AG08395 (cell line): ENCODE measurements at places on chromosomes 13 and 19.

DNA sequence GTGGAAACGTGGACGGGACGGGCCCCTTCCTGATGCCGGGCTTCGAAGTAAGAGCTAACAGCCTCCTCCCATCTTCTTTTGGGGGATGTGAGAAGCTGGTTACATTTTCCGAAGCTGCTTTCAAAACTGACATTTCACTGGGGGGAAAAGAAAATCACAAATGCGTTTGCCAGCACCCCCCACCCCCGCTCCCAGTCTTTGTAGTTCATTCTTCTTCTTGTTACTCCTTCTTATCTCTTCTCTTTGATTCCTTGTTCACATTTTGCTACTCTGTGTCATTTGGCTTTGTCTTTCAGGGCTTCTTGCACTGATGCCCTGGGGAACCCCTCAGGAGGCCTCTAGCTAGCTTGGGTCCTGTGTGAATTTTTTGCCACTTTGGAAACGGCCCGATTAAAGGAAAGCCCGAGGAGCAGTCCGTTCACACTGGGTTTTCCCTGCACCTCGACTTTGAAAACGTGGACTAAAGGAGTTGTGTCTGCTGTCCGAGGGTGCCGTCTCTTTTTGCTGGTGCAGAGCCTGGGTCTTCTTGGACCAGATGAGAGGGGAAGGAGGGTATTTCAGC is 1.3 kb downstream of the CARM1 start:
- no peak for DNase-seq

GRCh38 chr13:37226971-37227370 is 121.5 kb upstream of the CSNK1A1L start:
- no peak for DNase-seq

DNA sequence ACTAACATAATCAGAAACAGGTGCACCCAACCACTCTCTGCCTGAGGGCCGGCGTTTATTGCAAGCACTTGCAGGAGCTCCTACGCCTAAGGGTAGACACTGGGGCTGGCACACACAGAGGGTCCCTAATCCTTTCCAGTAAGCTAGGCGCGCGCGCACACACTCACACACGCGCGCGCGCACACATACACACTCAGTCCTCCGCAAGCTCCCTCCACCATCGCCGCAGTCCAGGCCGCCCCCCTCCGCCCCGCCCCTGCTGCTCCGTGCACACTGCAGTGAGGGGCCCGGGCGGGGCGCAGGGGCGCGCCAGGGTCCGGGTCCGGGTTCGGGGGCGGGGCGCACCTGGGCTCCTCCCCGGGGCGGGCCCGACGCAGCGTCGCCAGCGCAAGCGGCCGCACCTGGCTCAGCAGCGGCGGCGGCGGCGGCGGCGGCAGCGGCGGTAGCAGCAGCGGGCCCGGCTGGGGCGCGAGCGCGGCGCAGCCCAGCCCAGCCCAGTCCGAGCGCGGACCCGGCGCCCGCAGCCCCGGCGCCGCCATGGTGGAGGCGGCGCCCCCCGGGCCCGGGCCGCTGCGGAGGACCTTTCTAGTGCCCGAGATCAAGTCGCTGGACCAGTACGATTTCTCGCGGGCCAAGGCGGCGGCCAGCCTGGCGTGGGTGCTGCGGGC is at the start of gene CAMSAP3:
Gene CAMSAP3, plus strand, starts transcription at position 398 of the 668 bp plus-strand sequence. Its CDS starts 140 bp downstream, at position 538.
- no peak for DNase-seq

GRCh38 chr13:108987517-108987916 is 358.1 kb downstream of the MYO16 start:
- DNase-seq: peak; percentile 18

DNA sequence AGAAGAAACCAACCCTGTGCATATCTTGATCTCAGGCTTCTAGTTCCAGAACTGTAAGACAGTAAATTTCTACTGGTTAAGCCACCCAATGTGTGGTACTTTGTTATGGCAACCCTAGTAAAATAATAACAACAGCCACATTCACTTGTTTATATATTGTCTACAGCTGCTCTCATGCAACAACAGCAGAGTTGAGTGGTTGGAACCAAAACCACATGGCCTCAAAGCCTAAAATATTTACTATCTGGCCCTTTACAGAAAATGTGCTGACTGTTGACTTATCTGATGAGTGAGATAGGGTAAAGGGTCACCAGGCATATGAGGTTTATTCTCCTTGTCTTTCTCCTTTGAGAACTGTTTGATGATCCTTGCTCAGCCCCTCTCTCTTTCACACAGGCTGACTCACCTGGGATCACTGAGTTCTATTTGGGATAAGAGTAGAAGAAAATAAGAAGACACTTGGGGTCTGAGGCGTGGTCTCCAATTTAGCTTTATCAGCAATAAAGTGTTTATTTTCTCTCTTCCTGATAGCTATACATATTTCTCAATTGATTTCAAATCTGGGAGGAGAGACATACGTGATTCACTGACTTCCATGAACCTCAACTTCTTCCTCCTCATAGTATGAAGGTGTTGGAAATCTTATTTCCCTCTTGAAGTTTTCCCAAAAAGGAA is 227.5 kb upstream of the STARD13 start:
- DNase-seq: no peak

DNA sequence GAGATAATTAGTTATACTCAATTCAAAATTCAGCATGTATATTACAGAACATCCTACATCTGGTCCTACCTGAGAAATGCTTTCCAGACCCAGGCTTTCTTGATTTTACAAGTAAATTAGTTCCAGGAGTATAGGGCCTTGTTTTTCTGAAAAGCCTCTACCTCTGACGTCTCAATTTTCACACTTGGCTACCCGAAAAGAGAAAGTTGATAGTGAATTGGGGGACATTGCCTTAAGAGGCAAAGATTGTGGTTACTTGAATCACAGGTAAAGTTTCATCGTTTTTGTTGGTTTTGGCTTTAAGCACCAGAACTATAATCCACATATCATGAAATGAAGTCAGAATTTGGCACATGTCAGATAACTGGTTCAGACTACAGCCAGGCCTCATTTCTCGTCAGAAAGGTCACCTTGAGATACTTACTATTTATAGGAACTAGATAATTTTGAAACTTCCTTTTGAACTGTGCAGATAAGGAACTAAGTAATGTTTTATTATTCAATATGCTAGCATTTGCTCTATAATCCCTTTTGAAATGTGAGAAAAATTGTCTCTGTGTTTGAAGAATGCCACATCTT is 30.8 kb downstream of the FAM124A start:
- no peak for DNase-seq

DNA sequence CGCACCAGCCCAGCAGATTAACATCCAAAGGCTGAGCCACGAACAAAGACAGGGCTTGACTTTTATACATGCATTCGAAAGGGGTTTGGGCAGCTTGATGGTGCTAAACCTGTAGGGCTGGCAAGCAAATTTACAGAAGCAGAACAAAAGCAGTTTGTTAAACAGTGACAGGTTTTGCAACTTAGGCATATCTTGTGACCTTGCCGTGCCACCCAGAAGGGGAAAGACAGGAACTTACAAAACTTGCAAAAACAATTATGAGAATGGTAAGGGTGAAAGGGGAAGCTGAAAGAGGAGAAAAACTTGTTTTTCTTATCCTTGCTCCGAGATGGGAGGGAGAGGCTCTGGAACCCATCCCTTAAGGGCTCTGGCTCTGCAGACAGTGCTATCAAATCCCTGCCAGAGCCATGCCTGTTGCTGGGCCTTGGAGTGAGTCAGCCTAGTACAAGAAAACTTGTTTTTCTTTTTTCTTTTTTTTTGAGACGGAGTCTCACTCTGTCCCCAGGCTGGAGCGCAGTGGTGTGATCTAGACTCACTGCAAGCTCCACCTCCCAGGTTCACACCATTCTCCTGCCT is 1325.2 kb upstream of the PRR20A start:
- DNase-seq: no peak

- no peak for DNase-seq
Measured at GRCh38 chr13:98129059-98129746, 13.7 kb upstream of the FARP1 start.

GRCh38 chr13:110425444-110425780 is 118.3 kb downstream of the COL4A2 start:
- no peak for DNase-seq

DNA sequence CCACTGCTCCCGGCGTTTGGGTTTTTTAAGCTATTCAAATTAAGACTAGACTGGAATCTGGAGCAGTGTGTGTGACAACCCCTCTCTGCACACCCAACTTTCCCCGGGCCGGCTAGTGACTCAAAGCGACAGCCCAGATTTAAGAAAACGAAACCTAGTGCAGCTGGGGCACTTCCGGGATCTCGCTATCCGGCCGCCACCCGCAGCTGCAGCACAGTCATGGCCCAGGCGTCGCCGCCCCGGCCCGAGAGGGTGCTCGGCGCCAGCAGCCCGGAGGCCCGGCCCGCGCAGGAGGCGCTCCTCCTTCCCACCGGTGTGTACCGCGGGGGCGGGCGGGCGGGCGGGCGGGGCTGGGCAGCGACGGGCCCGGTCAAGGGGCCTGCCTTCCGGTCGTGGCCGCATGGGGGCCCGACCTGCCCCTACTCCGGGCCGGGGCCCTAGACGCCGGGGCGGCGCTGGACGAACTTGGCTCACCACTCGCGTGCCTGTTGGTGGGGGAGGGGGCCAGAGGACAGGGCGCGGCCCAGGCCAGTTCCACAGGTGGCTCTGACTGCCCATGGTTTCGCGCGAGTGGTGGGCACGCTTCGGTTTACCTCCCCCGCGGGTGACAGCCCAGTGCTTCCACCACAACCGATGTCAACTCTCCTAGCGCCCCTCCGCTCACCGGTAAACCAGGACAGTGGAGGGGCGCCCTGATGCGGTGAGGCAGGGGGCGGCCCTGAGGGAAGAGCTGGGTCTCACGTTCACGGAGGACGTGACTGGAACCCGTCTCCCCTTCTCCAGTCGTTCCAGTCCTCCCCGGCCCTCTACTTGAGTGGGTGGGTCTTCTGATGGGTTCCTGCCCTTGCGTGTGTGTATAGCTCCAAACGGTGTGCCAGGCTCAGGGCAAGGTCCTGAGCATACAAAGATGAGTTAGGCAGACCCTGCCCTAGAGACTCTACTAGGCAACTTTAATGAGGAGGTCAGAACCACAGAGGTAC is at the start of gene PHF11:
Gene PHF11, plus strand, starts transcription at position 171 of the 980 bp plus-strand sequence. Its CDS starts 49 bp downstream, at position 220.
- peak; percentile 76 for DNase-seq

DNA sequence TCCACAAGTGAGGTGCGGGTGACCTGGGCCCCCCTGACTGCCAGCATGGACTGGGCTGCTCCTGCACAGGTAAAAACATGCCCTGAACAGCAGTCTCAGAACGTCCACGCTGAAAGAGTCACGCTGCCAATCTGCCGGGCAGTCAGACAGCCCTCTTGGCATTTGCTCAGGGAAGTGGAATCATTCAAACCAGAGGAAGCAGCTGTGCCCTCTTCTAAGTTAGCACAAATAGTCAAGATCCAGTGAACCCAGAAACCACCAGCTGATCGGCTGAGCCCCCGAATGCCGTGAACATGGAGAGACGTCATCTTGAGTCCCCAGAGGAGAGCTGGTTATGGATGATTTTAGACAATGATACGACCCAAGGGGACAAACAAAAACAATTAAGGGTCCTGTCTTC is 34.4 kb downstream of the KLF2 start:
- DNase-seq: no peak

DNA sequence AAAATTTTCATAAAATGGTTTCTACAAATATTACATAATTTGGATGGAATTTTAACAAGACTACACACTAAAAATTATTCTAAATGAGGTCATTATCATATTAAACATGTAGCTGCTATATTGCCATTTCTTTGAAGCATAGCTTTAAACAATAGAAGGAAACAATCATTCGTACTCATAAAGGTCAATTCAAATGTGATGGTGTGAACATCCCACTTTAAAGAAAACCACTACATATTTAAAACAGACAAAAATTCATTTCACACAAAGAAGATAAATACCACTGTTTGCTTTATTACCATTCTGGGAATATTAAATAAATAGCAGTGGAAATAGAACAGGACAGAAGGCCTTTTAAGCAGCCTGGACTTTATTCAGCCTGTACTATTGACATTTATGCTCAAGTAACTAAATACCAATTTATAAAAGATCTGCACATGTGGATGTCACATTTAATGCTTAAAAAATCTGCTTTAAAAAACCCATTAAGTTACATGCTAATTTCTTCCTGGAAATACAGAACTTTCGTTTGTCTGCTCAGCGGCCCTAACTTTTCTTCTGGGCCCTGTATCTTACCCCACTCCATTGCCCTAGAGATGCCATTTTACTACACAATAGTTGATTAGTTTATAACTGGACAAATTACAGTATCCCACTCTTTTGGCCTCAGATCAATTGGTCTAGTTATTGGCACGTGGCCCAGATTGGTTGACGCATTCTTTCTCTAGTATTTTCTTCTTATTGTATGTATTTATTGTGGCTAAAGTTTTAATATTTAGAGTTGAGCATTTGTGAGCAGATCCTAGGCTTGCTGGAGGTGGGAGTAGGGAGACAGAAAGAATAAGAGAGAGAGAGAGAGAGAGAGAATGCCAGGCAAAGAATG is 215.1 kb upstream of the SPRY2 start:
- no peak for DNase-seq

DNA sequence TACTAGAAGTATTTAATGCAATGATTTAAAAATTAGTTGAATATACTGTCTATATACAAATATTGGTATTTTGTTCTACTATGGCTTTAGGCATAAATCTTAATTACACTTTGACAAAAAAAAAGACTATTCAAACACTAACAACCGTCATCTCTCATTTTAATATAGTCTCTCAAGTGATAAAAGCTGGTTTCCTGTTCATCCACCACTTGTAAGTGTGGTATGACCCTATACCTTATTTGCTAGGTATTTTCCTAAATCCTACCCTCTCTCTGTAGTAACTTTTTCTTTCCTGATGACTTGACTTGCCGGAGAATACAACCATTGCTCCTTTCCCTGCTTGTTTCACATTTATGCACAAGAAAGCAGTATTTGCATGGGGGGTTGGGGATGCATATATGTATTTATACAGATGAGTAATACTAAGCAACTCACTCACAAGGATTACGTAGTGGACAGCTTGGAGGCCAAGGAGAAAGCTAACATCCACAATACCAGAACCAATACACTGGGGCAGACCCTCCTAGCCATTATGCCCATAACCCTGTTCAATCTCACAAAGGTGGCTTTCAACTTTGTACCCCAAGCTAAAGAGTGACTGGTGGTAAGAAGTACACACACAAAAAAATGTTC is 12.7 kb upstream of the EFNB2 start:
- DNase-seq: no peak

DNA sequence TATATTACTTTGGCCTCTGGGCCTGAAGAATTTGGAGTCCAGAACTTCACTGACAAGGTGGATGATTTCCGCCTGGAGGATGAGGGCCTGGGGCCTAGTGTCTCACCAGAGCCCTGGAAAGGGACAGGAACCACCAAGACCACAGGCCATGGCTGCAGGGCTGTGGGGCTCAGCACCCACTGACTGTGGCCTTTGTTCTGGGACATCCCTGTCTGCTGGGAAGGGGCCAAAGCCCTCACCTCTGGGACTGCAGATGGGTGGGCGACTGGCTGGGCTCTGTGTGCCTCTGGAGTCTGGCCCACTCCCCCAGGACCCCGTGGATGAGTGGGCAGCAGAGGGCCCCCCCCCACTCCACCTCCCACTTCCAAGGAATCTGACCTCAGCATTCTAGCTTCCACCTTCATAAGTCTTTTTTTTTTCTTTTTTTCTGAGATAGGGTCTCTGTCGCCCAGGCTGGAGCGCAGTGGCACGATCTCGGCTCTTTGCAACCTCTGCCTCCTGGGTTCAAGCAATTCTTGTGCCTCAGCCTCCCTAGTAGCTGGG is 20.3 kb downstream of the CHST8 start:
- no peak for DNase-seq

GRCh38 chr13:111011899-111012298 is 97.0 kb upstream of the ANKRD10 start:
- DNase-seq: peak; percentile 26
